Mesenchymal stem cell (in vitro differentiated cells and primary cell): ENCODE measurements at places on chromosomes 3 and 15.
A peak's percentile ranks its signal among the peaks of the same experiment; 100 is the strongest.

DNA sequence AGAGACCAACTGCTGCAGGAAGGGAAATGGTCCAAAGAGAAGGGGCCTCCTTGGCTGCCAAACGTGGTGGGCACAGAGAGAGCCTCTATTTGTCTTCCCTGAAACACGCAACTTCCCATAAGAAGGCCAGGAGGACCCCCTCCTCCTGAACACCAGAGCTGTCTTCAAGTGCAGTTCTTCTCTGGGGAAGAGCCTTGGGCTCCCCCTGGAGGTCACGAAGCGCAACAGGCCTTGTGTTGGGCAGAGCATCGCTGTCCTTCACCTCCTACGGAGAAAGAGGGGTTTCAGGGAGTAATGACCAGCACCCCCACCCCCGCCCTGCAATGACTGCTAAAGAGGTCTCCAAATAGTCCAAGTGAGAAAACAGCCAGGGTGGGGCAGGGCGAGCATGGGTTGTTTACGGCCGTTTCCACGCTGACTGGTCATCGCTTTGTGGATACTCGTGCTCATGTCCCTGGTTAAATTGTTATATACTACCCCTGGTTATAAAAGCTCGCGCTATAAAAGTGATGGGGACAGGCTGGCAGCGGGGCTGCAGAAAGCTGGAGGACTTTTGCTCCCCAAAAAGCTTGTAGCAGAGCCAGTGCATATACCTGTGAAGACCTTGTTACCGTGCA, 397.5 kb upstream of the ATP10A start:
- no peak for DNase-seq

DNA sequence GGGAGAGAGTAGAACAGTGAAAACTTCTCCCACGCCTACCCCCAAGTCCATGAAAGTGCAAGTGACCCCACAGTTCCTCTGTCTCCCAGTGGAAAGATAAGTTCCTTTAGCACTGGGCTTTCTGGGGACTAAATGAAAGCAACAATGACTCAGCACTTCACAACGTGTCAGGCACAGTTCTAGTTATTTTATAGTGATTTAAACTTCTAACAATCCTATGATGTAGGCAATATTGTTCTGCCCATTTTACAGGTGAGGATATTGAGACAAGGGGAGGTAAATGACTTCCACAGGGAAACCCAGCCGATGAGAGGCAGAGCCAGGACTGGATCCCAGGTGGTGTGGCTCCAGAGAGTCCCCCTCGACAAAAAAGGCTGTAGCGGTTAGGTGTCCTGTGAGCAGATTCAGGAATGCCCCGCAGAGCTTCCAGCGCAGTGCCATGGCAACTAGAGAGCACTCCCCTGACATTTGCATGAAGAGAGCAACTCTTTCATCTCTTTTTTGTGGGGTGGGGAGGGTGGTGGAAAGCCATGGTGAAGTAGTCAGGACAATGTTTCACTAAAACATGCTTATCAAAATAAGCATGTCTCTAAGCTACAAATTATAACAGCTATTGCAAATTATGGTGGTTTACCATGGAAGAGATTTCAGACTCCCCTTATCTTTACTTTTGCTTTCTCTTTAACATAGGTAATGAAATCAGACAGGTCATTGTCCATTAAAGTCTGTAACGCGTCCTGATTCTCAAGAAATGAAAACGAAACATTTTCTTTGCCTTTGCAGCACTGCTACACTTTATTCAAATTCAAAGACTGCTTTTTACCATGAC, 62.1 kb downstream of the NR2F2 start:
- DNase-seq: no peak

DNA sequence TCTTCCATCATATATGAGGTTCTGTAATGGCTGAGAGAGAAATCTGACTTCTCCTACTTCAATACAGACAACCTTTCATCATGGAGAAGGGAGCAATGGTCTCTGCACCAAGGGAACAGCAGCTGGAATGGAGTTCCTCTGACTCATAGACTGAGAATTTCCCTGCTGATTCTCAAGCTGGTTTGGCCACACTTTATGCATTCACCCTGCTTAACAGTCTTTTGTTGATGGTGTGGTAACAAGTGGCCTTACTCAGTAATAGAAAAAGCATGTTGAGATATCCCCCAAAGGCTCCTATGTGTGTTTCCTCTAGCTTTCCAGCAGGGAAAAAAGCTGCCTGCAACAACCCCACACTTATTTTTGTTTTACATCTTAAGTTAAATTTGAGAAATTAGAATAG, 138.1 kb downstream of the GREM1 start:
- DNase-seq: peak; percentile 99

GRCh38 chr3:102336130-102336529, 98.7 kb upstream of the ZPLD1 start:
- DNase-seq: no peak

GRCh38 chr15:51708013-51708412, 26.7 kb downstream of the SCG3 start:
- DNase-seq: no peak

- DNase-seq: no peak
Measured at GRCh38 chr15:49134683-49135341, 20.6 kb downstream of the COPS2 start.

GRCh38 chr3:36372534-36372935, 7.8 kb upstream of the STAC start:
- DNase-seq: no peak

GRCh38 chr3:12443781-12444522, 40.3 kb upstream of the TSEN2 start:
- no peak for DNase-seq

- DNase-seq: peak; percentile 11
Measured at GRCh38 chr3:171620825-171621434, 160.7 kb upstream of the TNIK start.

GRCh38 chr3:159763602-159764489, 224.8 kb upstream of the IL12A start:
- peak; percentile 93 for DNase-seq
